ENCODE measurements at places on chromosomes 1 and 21.
A peak's percentile ranks its signal among the peaks of the same experiment; 100 is the strongest.

- DNase-seq = no peak
These were observed 8.1 kb downstream of the CD247 start for GRCh38 chr1:167510244-167510643.

DNA sequence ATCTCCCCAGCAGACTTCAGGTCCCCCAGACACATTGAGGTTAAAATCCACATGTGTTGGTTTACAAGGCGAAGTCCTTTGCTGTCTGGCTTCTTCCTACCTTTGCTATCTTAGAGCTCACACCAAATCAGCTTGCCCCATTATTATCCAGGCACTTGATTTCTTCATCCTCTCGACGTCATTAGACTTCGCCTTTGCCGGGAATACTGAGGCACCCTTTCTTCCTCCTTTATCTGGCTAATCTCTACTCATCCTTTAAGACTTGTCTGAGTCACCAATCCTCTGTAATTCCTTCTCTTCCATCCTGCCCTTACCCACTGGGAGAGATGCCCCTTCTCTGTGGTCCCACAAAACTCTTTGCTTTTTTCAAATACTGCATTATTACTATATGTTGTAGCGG, 9.2 kb upstream of the XCL2 start:
- DNase-seq = no peak

DNA sequence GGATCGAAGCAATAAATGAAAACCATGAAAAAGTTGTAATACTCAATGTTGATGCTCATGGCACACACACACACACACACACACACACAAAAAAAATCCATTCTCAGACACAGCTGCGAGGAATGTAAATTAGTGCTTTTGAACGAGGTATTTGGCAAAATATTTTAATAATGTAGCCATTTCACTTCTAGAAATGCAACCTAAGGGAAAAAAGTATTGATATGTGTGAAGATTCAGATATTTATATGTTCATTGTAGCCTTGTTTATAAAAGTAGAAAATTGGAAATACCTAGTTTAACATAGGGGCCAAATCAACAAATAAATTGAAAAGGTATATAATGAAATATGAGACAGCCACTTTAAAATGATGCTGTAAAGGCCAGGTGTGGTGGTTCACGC, 3.8 kb downstream of the PLEKHA6 start:
- DNase-seq = no peak

- DNase-seq = no peak
These were observed 52.8 kb upstream of the EDARADD start for GRCh38 chr1:236341298-236341697.

- DNase-seq = no peak
These were observed 17.0 kb downstream of the SLC26A9 start for GRCh38 chr1:205926213-205926612.

- DNase-seq = no peak
These were observed 116.3 kb downstream of the EPHB2 start for GRCh38 chr1:22826604-22827580.

DNA sequence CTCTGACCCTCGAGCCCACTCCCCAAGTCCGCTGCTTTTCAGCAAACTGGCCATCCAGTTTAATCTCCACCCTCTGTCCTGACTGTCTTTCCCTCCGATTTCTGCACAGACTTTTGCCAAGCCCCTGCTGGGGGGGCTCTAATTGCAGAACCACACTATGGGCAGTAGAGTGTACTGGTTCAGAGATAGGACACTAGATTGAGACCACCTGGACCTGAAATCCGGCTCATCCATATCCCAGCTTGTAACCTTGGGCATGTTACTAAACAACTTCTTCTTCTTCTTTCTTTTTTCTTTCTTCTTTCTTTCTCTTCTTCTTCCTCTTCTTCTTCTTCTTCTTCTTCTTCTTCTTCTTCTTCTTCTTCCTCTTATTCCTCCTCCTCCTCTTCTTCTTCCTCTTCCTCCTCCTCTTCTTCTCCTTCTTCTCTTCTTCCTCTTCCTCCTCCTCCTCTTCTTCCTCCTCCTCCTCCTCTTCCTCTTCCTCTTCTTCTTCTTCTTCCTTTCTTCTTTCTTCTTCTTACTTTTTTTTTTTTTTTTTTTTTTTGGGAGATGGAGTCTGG, 7.7 kb downstream of the LRRC71 start:
- DNase-seq = no peak

DNA sequence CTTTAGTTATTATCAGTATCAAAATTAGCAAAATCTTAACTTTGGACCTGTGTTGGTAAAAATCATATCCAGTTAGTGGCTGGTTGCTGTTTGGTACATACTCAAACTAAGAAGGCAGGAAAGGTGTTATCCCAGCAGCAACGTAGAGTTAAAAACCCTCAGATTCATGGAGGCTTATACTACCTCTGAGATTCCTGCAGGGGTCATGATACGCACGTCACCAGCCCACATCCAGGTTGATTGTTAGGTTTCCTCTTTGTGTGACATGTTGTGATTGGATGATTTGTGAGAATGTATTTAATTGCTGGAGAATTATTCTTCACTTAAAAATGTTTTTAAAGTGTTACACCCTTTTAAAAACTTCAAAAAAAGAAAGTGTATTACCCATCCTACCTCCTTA, 423.3 kb upstream of the ADGRL2 start:
- DNase-seq = no peak

DNA sequence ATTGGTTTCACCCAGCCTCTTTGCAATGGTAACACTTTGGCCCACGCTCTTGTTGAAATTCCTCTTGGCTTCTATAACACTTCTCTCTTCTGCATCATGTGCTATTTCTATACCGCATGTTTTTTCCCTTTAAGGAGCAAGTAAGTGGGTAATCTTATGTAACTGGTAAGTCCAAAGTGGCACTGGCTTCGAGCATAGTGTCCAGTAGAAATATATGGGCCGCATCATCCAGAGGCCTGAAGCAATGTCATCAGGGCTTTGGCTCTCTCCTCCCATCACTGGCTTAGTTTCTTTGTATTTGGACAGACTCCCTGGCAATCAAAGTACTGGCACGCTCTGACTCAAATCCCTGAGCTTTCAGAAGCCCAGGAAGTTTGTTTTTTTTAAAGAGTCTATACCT, 17.5 kb downstream of the CHML start:
- no peak for DNase-seq

- no peak for DNase-seq
These were observed 738.9 kb upstream of the PTBP2 start for GRCh38 chr1:95982711-95983110.

GRCh38 chr21:19785941-19786340, 1212.3 kb upstream of the NCAM2 start:
- DNase-seq = no peak

DNA sequence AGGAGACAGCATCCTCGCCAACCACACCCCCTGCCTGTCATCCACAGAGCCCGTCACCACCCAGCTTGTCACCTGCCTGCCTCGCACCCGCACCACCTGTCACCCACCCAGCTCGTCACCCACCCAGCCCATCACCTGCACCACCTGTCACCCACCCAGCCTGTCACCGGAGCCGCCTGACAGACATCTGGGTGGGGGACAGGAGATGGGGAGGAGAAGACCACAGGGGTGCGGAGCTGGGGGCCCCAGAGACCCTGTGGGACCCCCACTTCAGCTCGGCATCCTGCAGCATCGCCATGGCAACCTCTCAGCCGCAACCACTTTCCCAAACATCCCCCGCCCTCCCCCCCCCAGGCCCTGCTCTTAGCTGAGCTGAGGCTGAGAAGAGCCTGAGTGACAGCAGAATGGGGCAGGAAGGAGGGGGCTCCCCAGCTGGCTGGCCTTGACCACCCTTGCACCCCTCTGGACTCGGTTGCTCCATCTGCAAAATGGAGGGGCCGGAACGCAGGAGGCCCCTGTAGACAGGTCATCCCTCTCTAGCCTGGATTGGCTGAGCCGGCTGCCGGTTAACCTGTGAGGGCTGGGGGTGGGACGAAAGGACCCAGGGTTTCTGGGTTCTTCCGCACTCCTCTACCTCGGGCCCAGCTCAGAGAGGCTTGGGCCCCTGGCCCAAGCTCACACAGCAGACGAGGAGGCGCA, 11.6 kb downstream of the AHDC1 start:
- DNase-seq = no peak

GRCh38 chr1:184044603-184045376, 6.7 kb upstream of the TSEN15 start:
- DNase-seq = no peak

DNA sequence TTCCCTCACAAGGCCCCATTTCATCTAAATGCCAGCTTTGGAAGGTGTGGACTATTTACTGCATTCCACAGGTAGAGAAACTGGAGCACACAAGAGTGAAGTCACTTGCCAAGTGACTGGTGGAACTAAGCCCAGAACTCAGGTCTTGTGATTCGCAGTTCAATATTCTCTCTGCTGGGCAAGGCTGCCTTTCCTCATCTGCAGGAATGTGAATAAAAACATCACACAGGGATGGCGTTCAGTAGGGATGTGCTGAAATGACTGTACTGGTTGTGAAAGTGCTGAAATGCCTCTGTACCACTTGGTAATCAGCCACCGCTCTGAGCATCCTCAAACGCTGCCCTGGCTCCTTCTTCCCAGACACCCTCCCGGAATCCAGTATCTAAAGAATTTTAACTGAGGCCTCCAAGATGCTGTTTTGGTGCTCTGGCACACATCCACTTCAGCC, 145.6 kb downstream of the HIVEP3 start:
- DNase-seq = no peak

- DNase-seq = no peak
These were observed 865 bp upstream of the PTPN22 start for GRCh38 chr1:113872219-113872935.

GRCh38 chr1:37265786-37266667, 208.4 kb upstream of the ZC3H12A start:
- no peak for DNase-seq

DNA sequence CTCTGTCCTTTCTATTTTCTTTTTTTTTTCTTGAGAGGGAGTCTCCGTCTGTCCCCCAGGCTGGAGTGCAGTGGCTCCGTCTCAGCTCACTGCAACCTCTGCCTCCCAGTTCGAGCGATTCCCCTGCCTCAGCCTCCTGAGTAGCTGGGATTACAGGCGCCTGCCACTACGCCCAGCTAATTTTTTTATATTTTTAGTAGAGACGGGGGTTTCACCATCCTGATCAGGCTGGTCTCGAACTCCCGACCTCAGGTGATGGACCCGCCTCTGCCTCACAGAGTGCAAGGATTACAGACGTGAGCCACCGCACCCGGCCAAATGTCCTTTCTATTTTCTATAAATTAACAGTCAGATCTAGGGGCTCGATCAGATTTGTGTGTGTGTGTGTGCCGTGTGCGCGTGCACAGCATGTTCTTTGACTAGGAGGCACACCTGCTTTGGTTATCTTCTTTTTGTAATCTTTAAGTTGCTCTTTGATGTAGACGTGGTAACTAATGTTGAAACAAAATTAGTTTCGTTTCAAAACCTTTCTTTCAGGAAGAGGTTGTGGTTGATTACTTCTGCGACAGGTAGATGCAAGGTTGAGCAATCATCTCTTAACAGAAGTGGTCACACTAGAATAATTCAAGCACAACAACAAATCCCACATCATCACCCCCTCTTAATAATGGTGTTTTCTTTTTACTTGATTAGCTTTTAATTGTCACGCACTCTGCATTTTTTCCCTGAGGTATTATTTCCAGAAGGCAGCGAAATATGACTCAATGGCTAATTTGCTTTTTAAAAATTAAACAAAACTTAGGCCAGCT, 779 bp upstream of the DEGS1 start:
- no peak for DNase-seq

- DNase-seq = no peak
These were observed 75.3 kb downstream of the CD58 start for GRCh38 chr1:116495535-116495934.

DNA sequence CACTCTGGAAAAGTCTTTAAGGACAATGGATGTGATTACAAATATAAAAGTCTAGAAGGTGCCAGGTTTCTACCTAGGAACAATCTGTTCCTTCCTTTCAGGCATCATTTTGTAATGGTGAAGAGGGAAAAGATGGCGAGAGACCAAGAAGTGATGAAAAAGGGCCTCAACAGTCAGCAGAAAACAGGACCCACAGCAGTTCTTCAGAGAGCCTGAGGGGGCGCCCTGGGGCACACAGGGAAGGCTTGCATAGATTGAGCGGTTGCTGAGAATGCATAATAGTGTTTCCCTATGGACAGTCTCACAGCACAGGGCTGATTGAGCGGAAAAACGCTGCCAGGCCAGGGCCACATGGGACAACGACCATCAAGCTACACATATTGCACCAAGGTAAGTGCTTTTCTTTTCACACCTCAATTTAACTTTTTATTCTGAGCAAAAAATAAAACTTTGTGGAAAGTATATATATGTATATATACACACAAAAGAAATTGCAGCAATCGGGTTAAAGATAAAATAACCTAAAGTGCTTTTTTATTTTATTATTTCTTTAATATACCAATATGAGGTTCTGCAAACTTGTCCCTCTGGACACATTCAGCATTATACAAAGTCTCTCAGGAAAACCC, 3.1 kb upstream of the YRDC start:
- peak; percentile 61 for DNase-seq

GRCh38 chr1:30930631-30931173, 22.1 kb upstream of the SDC3 start:
- no peak for DNase-seq

GRCh38 chr1:227428803-227429202, 110.5 kb upstream of the CDC42BPA start:
- no peak for DNase-seq

- DNase-seq = no peak
These were observed 779 bp downstream of the SON start for GRCh38 chr21:33543505-33544129.

All from dorsolateral prefrontal cortex (tissue), 122 donors.